ENCODE measurements at places on chromosomes 12 and 14.
A peak's percentile ranks its signal among the peaks of the same experiment; 100 is the strongest.

GRCh38 chr12:25293653-25294052, 42.9 kb upstream of the KRAS start:
- DNase-seq = no peak

- no peak for DNase-seq
Observed at GRCh38 chr12:49974677-49975317, 2.0 kb downstream of the AQP6 start.

GRCh38 chr14:38646391-38646790, 390.5 kb upstream of the CLEC14A start:
- no peak for DNase-seq

GRCh38 chr14:73058922-73059673, 764 bp downstream of the RBM25 start:
- no peak for DNase-seq

DNA sequence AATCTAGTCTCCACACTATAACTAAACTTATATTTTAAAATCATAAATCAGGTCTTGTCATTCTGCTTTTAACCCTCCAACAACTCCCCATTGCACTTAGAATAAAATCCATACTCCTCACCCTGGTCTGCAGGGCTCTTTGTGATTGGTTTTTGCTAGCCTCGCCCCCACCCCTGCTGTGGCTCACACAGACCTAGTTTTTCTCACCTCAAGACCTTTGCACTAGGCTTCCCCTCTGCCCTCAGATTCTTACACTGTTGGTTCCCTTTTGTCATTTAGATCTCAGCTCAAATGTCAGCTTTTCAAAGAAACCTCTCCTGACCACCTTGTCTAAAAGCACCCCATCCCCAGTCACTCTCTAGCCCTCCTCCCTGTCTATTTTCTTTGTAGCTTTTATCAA, 10.7 kb upstream of the LHX5 start:
- no peak for DNase-seq

GRCh38 chr12:19517583-19517982, 78.3 kb downstream of the AEBP2 start:
- DNase-seq = no peak

DNA sequence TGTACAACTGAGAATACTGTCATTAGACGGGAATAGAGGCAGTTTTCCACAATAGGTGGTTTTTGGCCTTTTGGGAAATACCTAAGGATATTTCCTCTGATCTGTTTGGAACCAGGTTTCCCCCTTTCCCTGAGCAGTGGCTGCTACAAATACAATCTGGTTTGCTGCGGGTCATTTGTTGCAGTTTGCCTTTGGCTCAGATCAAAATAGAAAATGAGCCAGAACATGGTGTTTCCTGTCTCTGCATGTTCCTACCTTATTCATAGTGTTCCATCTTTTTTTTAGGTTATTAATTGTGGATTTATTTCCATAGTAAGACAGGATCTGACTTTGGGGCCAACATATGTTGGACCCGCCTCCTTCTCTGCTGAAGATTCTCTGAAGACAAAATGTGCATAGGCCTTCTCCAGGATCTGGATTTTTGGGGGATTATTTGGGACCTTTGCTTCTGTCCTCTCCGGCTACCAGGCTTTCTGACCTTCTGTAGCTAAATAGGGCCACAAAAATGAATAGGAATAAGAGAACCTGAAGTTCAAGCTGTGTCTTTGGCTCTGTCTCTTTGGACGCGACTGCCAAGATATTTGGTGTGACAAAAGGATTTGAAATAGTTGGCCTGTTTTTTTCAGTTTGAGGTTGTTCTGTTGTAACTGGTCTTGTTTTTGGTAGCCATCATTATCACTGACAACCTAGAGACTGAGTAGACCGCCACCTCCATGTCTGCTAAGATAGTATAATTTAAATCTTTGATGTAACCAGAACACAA, 146.9 kb downstream of the PRKCH start:
- no peak for DNase-seq

DNA sequence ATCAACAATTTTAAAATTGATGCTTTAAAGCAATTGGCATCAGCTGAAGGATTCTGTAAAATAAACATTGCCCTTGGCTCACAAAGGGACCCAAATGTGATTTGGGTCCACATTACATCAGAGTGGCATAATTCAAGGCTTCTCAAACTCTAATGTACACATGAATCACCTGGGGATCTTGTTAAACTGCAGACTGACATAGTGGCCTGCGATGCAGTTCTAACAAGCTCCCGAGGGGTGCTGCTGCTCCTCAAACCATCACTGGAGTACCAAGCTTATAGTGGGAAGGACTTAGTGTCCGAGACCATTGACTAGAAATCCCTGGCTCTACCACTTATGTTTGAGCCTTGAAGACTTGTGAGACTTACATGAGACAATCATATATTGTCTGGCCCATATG, 31.8 kb upstream of the DNM1L start:
- DNase-seq = no peak

- DNase-seq = no peak
Observed at GRCh38 chr14:38143659-38144505, 63.8 kb upstream of the SSTR1 start.

GRCh38 chr14:100388103-100389054, 65.2 kb downstream of the SLC25A47 start:
- DNase-seq = no peak

DNA sequence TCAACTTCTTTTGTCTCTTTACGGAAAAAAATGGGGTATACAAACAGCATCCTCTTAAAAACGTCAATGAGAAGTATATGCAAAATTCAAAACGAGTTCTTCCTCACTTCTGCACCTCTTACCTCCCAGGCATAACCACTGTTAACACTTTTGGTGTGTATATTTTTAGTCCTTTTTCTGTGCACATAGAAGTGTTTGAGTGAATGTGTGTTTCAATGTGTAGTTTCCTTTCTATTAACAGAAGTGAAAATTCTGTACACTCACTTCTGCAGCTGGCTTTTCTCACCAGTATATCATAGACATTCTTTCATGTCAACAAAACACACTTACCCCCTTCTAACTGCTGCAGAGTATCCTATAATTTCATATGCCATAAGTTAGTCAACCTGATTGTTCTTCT, 5.4 kb downstream of the UBR7 start:
- DNase-seq = no peak

GRCh38 chr12:19432309-19433170, 6.8 kb upstream of the AEBP2 start:
- no peak for DNase-seq

- DNase-seq = no peak
Observed at GRCh38 chr14:68676511-68676943, 116.3 kb downstream of the ZFP36L1 start.

DNA sequence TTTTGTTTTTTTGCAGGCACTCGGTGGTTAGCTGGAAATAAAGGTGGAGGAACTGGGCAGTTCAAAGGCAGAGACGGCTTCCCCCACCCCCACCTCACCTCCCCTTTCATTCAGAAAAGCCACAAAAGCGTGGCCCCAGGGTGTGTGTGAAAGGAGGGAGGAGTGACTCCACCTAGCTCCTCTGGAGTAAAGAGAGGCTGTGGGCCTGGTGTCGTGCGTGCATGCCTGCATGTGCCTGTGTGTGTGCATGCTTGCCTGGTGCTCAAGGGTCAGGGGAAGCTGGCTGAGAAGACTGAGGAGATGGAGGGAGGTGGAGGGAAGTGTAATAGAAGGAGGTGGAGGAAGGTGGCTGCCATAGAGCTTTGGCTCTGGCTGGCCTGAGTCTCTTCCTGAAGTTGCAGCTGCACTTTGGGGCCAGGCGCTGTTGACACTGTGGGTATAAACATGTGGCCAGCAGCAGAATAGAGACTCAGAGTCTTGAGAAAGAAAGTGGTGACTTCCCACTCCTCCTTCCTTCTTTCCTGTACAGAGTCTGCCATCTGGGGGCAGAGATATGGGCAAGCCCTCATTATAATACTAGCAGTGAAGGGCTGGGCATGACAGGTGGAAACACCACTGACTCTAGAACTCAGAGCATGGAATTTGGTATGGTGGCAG, 36.9 kb upstream of the SINHCAF start:
- DNase-seq = peak; percentile 11

- no peak for DNase-seq
Observed at GRCh38 chr14:95297832-95298231, 21.9 kb downstream of the CLMN start.

DNA sequence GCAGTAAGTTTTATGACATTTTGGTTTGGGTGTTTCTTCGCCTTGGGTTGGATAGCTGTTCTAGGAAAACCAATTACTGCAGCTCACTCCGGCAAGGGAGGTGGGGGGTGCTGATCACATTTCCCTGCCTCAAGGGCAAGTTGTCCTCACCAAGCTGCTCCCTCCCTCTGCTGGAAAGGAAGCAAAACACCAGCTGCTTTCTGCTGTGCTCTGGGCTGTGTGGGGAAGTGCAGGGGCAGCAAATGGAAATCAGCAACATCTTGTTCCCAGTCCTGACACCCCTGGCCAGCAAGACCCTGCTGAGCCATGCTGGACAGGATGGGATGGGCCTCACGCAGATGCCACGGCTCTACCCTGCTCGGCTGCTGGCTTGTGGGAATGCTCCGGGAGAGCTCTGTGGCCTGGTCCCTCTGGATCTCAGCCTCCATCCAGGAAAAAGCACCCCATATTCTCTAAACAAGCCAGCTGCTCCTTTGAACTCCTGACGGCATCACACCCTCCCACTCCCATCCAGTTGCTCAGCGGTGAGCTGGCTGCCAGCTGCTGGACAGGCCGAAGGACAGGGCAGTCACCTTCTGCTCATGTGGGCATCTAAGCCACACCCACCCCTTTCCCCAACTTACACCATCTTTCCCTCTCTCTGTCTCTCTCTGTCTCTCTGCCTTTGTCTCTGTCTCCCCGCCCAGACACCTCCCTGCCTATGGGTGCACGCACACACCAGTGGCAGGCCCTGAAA, 52.4 kb upstream of the EIF5 start:
- DNase-seq = no peak

DNA sequence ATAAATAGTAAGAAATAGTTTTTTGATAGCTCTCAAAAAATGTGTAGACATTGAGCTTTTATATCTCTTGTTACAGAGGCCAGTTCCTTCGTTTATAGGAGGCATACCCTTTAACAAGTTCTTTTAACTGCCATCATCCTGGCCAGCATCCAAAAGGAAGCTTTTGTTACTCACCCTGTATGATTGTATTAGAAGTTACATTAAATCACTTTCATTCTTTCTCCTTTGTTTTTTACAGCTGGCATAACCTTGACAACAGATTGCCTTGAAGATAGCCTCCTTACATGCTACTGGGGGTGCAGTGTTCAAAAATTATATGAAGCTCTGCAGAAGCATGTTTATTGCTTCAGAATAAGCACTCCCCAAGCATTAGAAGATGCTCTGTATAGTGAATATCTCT, 20.1 kb downstream of the CGRRF1 start:
- no peak for DNase-seq

DNA sequence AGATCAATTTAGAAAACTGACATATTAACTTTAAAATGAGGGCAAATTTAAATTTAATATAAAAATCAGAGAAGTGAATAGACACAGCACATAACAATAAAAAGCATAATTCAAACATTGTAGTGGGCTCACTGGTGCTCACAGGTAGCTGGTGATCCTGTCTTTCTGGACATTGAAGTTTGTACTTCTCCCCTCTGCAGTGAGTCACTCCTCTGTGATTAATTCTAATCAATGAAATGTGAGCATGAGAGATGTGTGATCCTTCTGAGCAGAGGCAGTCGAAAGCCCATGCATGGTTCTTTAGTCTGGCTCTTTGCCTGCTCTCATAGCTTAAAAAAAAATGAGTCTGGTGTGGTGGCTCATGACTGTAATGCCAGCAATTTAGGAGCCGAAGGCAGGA, 59.0 kb upstream of the RERGL start:
- DNase-seq = no peak

GRCh38 chr14:53278602-53279506, 125.7 kb upstream of the DDHD1 start:
- no peak for DNase-seq

DNA sequence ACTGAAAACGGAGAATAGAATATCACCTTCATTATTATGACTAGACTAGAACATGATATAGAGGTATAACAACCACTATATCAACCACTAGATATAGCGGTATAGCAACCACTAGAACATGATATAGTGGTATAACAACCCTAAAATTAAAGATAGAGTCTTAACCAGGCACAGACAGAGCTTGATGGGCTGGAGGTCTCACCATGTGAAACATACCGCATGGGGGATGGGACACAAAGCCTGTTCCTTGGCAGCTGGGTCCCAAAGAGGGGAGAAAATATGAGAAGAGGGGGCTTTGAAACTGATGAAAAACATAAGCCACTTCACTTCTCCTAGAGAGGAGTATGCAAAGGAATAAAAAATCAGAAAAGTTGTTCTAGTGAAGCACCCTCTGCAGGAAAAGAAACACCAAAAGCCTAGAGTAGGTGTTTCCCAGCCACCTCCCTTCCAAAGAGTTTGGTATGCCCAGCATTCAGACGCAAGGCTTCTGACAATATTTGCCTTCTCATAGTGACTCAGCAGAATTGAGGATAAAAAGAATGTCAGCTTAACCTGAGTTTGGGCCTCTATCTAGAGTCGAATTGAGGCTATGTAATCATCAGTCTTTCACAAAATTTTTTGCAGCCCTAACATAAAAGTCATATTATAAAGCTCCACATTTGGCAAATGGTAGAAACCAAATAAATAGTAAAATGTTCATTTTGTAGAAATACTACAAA, 316.4 kb downstream of the NOVA1 start:
- DNase-seq = no peak

- no peak for DNase-seq
Observed at GRCh38 chr14:73253323-73253610, 16.0 kb downstream of the PAPLN start.

DNA sequence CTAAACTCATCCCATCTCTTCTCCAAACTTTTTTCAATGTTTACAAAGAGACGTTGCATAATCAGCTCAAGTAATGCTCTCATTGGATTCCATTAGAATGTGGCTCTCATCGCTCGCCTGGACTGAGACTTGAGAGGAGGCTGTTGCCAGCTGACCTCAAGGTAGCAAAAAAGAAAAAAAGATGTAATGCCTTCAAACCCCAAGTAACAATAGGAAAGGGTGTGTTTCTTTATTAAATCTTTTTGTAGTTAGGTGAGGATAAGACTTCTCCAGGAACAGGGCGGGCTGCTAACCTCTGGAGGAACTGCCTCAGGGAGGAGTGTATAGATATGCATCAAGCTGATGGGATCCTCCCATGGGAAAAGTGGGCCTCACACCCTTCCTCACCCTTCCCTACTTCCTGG, 956 bp upstream of the PTHLH start:
- no peak for DNase-seq

DNA sequence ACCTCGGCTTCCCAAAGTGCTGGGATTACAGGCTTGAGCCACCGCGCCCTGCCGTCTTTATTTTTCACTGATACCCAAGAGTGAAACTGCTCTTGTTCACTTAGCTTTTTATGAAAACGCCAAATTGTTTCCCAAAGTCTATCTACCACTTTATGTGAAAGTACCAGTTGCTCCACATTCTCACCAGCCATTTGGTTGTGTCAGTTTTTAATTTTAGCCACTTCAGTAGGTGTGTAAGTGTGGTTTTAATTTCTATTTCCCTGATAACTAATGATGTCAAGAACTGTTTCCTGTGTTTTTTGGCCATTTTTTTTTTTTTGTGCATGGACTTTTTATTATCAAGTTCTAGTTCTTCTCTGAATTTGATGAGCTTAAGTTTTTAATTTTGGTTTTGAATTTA, 17.1 kb downstream of the CAND1 start:
- DNase-seq = no peak
